ENCODE measurements at places on chromosomes 16 and 17.

GRCh38 chr17:28519236-28519635 lies 13.1 kb downstream of the FOXN1 start:
- H3K4me3 ChIP-seq, result no peak overlapping the region
- peaks cover 6% of the 10 kb centered on the region for H3K4me1 ChIP-seq
- peak; percentile 82 for DNase-seq
- H3K36me3 ChIP-seq, result no peaks in the 10 kb centered on the region
- H3K27ac ChIP-seq, result no peak overlapping the region
- peaks cover 4% of the 10 kb centered on the region for H3K27me3 ChIP-seq

GRCh38 chr17:31561469-31562375 lies 170.2 kb downstream of the RAB11FIP4 start:
- no peak for DNase-seq
- H3K36me3 ChIP-seq, result no peaks in the 10 kb centered on the region
- H3K27ac ChIP-seq, result no peak overlapping the region
- H3K27me3 ChIP-seq, result peaks cover 5% of the 10 kb centered on the region

GRCh38 chr17:7293159-7293558 lies 1.3 kb downstream of the YBX2 start:
- peaks cover 36% of the 10 kb centered on the region for H3K27me3 ChIP-seq
- no peak overlapping the region for H3K4me3 ChIP-seq
- no peak for DNase-seq

GRCh38 chr17:80424261-80424660 lies 9.3 kb downstream of the ENDOV start:
- no peak overlapping the region for H3K27ac ChIP-seq
- DNase-seq, result no peak
- no peak overlapping the region for H3K4me3 ChIP-seq
- no peaks in the 10 kb centered on the region for H3K27me3 ChIP-seq
- no peaks in the 10 kb centered on the region for H3K36me3 ChIP-seq
- peaks cover 7% of the 10 kb centered on the region for H3K4me1 ChIP-seq

DNA sequence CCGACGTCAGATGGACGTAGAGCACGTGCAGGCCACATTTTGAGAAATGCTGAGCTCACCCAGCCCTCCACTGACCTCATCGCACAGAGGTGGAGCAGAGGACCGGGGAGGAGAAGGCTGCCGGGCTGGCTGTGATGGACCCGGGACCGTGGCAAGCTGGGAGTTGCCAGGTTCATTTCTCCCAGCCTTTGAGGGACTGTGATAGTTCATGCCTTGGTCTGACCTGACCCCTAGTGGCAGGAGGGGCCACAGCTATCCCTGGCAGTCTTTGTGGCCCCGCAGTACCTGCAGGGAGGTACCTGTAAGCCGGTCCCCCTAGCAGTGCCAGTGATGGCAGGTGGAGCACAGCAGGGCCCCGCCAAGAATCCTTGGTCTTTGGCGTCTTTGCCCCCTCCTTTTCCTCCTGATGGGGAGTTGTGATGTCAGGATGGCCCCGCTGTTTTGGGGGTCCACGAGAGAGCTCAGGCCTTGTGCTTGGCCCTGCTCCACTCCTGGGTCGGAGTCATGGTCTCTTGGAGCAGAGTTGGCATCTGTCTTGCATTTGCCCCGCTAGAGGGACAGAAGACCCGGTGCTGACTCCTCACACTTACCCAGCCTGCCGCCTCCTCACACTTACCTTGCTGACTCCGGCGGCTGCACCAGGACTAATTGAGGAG lies 50.4 kb downstream of the OR1D5 start:
- H3K27ac ChIP-seq, result no peak overlapping the region
- no peaks in the 10 kb centered on the region for H3K27me3 ChIP-seq
- DNase-seq, result peak; percentile 52
- H3K36me3 ChIP-seq, result no peaks in the 10 kb centered on the region
- H3K4me3 ChIP-seq, result no peak overlapping the region

Data from DND-41 (cell line).